ENCODE measurements at places on chromosomes 4 and X.

GRCh38 chrX:109352066-109352588, 129.8 kb downstream of the GUCY2F start:
- DNase-seq = no peak

GRCh38 chrX:148333989-148334388, 166.4 kb upstream of the AFF2 start:
- no peak for DNase-seq

DNA sequence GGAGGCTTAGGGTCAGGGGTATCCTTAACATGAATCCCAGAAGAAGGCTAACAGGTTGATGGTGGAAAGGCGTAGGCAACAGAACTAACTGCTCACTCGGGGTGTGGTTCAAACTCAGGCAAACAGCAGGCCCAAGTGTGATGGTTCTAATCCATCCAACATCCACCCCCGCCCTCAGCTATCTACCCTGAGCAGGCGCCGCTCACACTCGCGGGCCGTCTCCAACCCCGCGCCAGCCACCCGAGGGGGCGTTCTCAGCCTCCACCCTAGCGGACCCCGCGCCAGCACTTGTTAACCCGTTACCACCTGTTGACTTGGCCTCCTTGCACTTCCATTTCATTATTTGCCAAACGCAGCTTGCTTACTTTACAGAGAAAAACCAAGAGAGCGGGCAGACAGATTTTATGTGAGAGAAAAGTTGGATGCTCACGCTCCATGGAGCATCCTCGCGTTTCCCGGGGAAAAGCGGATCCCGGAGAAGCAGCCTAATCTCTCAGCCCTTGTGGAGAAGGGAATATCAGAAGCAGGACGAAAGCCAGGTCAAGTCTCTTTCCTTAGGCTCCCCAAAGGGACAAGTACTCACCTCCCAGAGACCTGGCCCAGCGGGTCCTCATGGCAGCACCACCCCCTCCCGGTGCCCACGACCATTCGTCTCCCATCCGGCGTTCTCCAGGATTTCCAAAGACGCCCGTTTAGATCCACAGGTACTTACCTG, 773 bp downstream of the SNCA start:
- DNase-seq = no peak

DNA sequence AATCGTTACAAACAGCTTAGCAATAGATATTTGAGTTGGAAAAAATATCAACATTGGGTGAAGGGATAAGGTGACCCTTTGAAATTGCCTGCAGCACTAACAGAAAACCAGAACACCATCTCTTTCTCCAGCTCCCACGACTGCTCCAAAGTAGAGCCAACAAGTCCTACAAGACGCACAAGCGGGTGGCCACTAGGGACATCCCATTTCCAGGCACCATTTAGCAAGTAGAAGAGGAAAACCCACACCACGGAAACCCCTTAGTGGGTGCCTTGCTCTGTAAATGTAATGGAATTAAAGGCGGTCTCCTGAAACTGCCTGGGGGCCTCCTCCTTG, 1.9 kb downstream of the ARHGAP6 start:
- no peak for DNase-seq

DNA sequence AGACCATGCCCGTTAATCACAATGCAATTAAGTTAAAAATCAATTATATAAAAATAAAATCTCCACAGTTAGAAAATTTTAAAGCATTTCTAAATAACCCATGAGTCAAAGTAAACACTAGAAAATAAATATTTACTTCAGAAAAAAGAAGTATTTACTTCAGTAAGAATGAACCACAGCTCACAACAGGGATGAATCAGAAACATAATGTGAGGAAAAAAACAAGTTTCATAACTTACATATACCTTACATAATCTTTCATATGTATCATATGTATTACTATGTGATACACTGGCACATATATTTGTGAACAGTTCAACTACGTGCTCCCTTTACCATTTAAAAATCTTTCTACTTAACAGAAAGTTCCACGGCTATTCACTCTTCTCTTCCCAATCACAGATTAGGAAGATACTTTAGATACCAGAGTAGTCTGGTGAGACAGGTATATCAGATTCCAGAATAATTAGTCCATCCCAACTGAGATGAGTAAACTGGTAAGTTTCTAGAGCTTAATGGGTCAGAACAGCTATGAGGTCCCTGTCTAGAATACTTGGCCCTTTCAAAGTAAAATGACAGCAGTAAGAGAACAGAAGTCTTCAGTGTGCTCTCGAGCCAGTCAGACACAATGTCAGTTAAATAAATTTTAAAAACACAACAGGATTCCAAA, 70.3 kb downstream of the SH3RF1 start:
- DNase-seq = no peak

- no peak for DNase-seq
These were observed 28.5 kb downstream of the SASH3 start for GRCh38 chrX:129808158-129808828.

DNA sequence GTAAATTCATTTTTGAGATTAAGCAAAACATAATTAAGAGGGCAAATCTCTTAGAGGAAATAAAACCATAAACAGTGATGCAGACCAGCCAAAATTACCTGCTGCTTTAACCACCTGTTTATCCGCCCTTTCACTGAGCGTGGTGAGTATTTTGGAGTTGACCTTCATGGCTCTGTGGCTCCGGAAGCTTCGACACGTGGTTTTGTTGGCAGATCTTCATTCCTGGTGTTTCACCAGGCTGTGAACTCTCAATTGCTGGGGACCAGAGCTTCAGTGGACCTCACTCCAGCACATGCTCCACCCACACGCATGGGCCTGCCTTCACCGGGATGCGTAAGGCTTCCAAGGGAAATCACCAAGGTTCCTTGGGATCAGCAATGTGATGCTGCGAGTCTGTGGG, 83.8 kb downstream of the FHDC1 start:
- DNase-seq = no peak

DNA sequence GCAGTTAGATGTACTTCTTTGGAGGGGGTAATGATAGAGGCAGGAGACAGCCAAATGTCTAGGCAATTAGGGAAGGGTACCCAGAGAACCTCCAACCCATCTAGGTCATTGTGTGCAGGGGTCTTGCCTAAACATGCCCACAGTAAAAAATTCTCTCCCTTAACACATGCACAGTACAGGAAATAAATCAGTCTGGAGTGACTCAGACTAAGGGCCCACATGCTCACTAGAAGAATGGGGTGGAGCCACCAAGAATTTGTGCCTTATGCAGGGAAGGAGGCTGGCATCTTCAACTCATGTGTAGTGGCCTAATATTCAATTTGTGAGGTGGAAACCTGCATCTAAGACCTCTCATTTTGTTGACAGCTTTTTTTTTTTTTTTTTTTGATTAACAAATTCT, 945.3 kb upstream of the GRIA3 start:
- DNase-seq = no peak

All from activated CD8-positive, alpha-beta memory T cell treated with anti-CD3 and anti-CD28 coated beads, Interleukin-2, amount 50 U/mL, for 4 hours (primary cell).